ENCODE measurements at places on chromosomes 4 and X.

DNA sequence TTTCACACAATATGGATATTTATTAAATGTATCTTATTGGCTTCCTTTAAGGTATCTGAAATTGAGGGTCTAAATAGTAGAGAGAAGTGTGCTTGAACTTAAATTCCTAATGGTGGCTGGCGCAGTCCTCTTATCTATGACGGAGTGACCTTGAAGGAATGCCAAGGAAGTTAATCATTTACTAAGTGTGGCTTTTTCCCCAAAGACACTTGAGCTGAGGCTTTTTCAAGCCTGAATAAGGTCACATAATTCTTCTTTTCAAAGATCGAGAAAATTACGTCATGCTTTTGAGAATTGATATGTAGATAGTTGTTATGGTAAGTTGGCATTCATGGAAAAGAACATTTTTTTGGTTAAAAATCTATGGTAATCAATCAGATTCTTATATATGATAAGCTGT lies 11.7 kb upstream of the PRPS2 start:
- no peak for DNase-seq

- no peak for DNase-seq
Measured at GRCh38 chr4:150126864-150127203, 48.6 kb downstream of the DCLK2 start.

DNA sequence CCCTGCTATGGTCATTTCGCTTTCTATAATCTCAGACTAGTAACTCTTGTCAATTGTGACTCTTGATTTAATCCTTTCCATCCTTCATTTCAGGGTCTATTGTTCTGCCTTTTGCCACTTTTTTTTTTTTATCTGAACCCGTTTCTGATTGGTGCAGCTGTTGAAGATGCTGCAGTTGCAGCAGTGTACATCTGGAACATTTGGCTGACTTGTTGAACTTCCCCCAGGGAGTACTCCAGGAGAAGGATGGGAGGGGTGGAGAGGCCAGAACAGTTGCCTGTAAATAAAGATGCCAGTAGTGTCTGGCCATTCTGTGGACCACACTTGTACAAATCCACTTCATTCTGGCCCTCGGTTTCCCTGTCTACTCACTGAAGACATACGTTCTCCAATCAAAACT lies 1.0 kb upstream of the EDA start:
- DNase-seq, result no peak

DNA sequence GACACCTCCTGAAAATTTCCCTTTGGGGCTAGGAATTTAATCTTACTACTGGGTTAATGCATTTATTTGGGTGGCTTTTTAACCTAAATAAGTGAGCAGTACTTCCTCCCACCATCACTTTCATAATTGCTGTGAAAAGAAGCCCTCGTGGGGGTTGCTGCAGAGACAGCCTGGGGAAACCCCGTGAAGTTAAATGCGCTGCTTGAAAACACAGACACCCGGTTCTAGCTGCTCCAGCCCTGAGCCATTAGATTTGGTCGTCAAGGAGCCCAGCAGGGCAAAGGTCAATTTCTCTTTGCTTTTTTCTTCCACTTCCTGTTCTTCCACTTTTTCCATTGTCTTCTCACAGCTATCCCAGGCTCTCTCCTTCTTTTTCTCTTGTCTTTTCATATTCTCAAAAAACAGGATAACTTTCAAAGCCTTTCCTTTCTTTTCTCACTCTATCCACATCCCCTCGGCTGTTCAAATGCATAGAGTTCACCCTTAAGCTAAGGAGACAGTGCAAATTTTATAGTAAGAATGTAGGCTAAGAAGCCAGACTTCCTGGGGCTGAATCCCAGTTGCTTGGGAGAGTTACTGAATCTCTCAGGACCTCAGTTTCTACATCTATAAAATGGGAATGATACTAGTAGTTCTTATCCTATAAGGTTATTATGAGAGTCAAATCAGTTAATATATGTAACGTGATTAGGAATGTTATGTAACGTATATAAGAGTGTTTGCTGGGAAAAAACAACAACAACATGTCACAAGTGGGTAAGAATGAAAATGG lies 91.5 kb upstream of the ZNF827 start:
- DNase-seq, result no peak

DNA sequence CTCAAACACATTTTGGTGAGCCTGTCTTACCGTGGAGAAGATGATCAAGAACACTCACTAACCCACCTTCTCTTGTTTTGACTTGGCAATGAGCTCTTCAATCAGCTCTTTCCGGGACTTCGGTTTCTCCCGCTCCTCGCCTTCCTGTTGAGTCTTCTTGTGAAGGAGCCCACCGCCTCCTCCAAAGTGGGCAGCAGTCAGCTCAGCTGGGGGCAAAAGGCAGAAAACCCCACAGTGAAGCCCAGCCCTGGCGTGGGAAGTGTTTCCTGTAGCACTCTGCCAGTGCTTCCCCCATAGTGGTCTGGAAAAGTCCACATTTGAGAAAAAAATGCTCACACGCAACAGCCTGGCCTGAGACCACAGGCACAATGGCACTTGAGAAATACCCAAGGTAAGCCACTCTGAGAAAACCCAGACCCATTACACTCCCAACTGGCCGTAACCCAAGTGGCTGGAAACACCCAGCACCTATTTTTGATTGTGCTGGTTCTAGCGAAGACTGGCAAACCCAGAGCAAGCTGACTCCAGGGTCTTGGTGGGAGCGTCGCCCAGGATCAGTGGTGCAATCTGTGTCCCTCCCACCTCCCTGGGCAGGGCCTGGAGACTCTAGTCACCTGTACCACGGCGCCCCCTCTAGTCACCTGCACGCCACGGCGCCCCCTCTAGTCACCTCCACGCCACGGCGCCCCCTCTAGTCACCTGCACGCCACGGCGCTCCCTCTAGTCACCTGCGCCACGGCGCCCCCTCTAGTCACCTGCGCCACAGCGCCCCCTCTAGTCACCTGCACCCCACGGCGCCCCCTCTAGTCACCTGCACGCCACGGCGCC lies 8.6 kb downstream of the NOP14 start:
- no peak for DNase-seq

- no peak for DNase-seq
Measured at GRCh38 chr4:165325732-165326512, 1.5 kb upstream of the MSMO1 start.
